Kidney epithelial cell (primary cell): ENCODE measurements at places on chromosomes 16 and 17.

DNA sequence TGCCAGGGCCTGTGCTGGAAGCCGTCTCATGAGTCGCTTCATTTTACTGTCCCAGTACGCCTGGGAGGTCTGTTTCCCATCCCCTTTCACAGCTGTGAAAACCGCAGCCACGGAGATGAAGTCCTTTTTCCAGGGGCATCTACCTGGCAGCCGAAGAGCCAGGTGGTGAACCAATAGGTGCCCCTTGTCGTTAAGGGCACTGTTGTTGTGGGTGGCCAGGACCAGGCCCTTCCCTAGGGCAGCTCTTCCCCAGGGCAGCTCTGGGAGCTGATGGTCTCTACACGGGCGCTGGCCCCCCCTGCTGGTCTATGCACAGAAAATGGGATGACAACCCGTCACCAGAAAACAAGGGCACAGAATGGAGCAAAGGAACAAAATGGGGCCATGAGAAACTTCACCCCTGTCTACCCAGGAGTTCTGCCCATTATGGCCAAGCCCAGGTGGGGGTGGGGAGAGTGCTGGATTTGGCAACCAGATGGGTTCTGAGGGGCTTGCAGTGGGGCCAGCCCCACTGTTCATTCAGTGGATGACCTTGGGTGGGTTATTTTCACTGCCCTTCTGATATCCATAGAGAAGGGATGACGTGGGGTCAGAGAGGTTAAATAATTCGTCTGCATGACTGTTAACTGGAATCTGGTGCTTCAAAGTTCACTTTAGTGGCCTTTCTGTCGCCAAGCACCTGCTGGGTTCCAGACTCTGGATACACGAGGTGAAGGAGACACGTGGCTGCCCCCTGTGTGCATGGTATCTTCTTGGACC is 11.5 kb downstream of the RMI2 start:
- DNase-seq: no peak

DNA sequence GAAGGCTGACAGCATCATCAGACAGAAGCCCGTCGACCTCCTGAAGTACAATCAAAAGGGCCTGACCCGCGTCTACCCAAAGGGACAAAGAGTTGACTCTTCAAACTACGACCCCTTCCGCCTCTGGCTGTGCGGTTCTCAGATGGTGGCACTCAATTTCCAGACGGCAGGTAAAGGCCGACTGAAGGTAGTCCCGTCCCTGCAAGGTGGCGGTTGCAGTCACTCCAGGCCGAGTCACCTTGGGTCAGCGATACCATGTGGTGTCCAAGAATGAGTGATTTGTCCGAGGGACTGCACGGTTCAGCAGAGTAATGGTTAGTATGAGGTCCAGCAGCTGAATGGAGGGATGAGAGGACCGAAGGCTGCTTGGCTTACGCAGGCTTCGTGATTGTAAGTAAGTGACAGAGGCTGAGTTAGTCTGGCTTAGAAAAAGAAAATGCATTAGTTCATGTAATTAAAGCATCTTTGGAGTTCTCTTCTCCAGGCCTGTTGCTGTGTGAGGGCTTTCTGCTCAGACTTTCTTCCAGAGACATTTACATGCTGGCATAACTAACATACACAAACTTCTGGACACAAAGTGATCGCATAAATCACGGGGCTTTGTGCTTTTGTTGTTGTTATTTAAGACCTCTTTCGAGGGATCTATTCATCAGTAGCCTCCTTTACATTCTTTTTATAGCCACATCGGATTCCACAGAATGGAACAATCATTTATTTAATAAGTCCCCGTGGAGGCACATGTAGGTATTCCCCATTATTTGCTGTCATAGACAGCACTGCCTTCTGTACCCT is 74.9 kb downstream of the SDR42E1 start:
- no peak for DNase-seq

GRCh38 chr17:74008196-74008595 is 195.3 kb upstream of the RPL38 start:
- DNase-seq: no peak

DNA sequence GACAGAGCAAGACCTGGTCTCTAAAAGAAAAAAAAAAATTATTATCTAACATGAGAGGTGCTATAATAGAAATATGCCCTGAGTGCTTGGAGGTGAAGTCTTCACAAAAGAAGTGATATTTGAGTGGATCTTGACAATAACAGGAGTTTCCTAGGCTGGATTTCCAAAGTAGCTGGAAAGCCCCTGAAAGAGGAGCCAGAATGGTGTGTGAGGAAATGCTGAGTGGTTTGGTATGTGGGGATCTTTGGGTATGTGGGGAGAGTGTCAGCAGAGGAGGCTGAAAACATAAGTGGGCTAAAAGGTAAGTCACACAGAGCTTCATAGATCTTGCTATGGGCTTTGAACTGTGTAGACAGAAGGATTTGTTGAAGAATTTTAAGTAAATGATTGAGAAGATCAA is 100.1 kb downstream of the YPEL2 start:
- DNase-seq: no peak

DNA sequence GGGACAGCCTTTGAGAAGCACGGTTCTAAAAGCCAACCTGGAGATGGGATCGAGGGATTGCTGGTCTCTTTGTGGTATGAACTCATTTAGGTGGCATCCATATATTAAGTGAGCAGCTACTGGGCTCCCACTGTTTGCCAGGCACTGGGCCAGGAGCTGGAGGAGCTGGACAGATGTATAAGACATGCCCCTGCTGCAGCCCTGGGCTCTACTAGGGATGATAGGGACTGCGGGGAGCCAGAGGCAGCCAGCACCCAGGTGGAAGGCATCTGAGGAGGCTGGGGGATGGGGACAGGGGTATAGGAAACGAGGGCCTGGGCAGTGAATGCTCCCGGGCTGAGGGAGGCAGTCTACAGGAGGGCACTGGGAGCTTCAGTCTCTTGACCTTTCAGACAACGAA is 53.0 kb upstream of the MEAK7 start:
- no peak for DNase-seq

DNA sequence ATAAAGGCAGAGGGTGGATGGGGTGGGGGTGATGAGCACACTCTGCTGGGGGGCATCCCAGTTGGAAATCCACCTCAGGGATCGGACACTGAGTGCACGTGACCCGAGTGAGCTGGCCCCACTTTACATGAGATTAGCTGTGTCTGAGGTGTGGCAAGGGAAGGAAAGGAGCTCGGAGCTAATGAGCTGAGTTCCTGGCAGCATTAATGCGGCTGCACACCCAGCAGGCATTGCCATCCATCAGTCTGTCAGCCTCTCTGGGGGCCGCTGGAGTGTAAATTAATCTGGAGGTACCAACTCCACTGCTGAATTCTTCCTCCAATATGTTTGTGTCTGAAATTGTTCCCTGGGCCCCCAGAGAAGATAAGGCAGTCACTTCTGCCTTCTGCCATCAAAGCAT is 65.5 kb downstream of the HS3ST2 start:
- DNase-seq: no peak

- no peak for DNase-seq
Observed at GRCh38 chr16:23941963-23942564, 106.3 kb downstream of the PRKCB start.

GRCh38 chr17:56638591-56639051 is 45.1 kb downstream of the NOG start:
- no peak for DNase-seq

DNA sequence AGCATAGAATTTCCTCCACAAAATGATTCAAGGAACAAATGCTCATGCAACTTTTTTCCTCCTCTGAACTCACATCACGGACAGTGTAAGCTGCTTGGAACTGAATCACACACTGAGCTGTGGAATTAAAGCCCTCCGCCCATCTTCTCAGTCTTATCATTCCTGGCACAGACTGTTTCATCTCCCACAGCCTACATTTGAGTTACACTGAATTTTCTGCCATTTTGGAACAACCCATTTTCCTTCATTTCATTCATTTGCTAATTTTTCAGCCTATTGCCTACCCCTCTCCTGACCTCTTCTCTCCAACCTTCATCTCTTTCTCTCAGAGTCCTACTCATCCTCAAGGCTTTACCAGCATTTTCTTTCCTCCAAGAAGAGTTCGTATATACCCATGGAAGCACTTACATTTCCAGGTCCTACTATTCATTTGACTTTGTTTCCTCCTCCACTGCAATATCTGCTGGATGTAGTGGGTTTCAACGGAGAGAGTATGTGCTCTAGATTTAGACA is 39.1 kb upstream of the TOM1L1 start:
- no peak for DNase-seq

GRCh38 chr17:35715416-35715815 is 16.0 kb upstream of the RASL10B start:
- DNase-seq: no peak

DNA sequence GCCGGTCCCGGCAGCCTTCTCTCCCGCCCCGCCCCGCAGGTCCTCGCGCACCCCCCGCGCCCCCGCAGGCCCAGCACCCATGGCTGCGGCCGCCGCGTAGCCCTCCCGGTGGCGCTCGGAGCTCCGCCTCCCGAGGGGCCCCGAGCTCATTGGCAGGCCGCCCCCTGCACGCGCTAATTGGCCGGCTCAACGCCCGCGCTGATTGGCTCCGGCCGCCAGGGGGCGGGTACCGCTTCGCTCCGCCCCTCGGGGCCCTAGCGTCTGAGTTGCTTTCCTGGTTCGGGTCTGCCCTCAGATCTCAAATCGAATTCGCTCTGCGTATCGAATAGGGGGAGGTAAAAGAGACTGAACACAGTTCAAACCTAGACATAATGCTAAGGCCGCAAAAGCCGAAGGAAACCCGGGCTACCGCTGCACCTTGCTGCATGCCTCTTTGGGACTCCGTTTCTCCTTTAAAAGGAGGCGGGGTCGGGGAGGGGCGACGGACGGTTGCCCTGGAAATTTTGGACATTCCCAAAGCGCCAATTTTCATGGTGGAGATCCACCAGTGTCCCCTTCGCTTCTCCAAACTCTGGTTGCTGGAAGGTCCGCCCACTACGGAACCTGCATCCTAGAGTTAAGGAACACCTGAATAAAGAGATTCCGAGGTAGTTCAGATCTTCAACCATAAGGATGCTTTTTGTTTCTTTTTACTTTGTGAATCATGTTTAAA is at the start of gene DEXI:
Gene DEXI, minus strand, starts transcription at position 117 of the 712 bp plus-strand sequence. CDS start 463 bp downstream, outside the sequence.
- DNase-seq: no peak
